ENCODE measurements at places on chromosomes 3 and 15.

GRCh38 chr3:117447419-117447818, 737.8 kb downstream of the TUSC7 start:
- no peak for DNase-seq

DNA sequence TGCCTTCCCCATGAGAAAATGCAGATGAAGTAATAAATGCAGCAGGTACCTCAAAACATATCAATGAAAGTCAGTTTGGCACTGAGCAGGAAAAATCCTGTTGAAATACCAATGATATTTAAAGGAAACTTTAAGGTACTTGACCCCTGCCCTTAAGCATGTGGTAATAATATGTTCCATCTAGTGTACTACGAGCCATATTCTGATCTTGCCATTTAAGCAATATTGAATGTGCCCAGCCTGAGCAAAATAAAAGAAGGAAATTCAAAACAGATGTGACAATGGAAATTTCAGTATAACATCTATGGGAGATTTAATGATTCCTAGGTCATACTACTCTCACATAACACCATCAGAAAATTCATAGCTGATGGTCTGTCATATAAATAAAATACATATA, 191.8 kb upstream of the CGNL1 start:
- DNase-seq, result no peak

DNA sequence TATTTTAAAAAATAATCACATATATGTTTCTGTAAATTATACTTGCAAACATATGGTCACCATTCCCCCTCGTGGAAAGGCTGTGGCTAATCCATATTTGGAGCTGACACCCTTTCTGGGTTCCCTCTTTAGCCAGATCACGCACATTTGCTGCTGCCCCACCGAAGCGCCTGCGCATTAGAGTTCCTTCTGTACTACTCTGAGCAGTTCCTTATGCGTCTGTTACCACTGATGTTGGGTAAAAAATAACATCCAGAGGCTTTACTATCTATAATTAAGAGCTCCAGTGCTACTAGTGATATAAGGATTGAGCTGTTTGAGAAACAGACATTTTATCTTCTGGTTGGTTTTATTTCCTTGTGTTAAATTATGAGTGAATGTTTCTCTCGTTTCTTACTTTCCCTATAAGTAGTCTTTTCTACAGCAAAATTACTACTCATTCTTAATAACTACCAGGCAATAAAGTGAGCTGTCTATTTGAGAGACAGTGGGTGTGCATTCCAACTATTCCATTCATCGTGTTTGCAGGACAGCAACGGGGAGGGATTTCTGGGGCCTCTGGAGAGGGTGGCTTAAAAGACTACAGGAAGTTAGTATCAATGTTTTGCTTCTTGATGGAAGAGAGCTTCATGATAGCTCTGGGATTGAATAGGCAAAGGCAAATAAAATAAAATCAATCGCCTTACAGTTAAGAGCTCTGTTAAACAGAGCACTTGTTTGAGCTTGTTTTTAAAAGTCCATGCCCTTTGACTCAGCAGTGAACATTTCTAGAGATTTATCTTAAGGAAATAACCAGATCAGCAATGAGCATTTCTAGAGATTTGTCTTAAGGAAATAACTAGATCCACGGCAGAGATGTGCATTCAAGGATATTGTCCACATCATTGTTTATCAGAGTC, 245.2 kb downstream of the CD47 start:
- DNase-seq, result no peak

GRCh38 chr3:171348121-171348520, 112.1 kb downstream of the TNIK start:
- no peak for DNase-seq

DNA sequence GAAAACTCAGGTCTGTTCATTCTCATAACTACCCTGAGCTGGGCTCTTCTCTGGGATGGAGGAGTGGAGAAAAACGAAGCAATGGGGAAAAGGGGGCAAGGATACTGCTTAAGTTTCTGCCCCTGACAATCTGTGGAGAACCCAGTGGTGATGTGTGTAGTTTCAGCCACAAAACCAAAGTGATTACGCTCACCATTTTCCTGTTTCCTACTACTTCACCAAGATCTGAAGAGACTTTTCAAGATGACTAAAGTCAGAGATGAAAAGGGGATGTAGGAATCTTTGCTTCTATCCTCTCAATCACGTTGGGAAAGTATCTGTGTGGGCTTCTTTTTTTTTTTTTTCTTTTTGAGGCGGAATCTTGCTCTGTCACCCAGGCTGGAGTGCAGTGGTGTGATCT, 8.3 kb upstream of the UBE2E1 start:
- DNase-seq, result no peak

GRCh38 chr3:188841906-188842305, 329.9 kb upstream of the TPRG1 start:
- DNase-seq, result no peak

- DNase-seq, result no peak
These were observed 45.4 kb downstream of the PRICKLE2 start for GRCh38 chr3:64179860-64180259.

DNA sequence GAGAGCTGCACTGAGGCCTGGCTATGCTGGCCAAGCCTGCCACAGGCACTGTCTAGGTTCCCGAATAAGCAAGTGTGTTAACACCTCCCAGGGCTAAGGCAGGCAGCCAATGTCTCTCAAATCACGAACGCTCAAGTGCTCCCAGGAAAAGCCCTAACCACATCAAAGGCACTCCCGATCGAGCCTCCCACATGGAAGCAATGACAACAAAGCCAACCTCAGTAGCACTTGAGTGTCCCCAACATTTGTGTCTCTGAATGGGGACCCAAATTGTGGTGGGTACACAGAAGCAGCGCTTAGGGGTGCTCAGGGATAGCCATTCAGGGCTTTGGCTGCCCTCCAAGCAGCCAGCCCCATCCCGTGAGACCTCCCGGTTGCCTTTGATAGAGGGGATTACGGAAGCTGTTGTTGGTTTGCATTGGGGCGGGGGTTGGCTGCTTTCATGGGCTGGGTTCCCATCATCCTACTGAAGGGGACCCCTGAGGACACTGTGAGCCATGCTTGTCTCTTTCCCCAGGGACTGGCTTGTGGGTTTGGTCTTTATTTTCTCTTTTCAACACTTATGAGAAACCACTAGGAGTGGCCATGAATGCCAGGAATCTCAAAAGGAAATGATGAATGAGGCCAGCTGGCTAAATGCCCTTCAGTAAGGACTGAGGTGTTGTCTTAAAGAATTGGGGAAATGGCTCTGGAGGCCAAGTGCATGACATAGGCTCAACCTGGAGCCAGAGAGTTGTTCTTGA, 234.1 kb upstream of the FEZF2 start:
- no peak for DNase-seq

DNA sequence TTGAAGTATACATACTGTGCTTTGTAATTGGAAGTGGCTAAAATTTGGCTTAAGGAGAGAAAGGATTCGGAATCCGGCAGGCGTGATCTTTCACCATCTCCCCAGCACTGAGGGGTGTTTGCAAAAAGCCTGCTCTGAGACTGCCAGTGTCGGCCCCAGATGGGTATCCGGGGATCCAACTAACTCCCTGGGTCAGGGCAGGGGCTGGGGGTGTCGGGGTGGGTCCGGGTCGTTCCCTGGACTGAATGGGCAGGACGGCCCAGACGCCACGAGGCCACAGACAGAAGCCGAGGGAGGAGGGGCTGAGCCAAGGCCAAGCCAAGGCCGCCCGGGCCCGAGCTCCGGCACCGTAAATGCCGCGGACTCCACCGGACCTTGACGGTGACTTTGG, 349 bp downstream of the PPIB start:
- no peak for DNase-seq

DNA sequence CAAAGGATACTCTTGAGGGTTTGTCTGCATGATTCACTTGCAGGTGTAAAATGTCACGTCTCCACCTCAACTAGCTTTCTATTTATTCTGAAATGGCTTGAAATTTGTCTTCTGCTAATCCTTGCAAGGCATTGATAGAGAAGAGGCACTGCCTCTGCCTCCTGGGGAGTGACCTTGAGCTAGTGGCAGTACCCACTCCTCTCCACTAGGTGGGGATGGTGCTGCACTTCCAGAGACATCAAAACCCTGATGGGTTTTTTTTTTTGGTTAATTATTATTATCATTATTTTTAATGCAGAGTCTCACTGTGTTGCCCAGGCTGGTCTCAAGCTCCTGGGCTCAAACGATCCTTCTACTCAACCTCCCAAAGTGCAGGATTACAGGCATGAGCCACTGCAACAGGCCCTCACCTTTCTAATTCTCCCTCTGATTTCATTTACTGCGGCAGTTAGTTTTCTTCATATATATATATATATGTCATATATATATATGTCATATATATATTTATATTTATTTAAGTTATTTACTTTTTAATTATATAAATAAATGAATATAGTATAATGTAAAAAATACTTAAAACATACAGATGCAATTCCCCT, 117.6 kb upstream of the EIF1B start:
- peak; percentile 56 for DNase-seq
